ENCODE measurements at places on chromosomes 2 and 18.

DNA sequence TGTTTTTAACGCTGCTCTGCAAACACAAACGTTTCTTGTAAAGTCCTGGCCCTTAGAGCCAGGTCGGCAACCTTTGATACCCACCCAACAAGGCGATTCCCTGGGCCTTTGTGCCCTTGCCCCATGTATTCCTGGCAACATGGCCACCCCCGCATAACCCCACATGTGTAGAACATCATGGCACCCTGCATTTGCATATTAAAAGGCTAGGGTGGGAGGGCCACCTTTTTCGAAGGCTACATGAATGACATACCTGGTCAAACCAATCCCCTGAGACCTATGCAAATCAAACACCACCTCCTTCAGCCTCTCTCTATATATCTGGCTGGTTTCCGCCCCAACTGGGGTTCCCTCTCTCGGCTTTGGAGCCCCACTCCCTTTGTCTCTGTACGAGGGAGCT, 105.2 kb downstream of the MYO5B start:
- no peak for DNase-seq

- DNase-seq: no peak
Measured at GRCh38 chr2:53220969-53221368, 546.6 kb upstream of the CHAC2 start.

DNA sequence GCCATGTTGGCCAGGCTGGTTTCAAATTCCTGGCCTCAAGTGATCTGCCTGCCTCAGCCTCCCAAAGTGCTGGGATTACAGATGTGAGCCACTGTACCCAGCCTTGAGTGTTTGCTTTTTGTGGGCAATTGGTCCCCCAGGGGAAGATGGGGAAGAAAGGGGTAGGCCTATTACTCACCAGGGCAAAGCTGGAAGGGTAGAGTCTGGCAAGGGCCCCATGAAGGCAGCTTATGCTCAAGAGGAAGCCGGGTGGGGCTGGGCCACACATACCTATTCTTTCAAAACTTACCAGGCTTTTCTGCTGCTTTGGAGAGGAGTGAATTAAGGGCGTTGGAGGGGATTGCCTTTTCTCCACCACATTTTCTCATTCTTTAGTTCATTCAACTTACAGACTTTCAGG, 24.5 kb upstream of the CD28 start:
- no peak for DNase-seq

- no peak for DNase-seq
Measured at GRCh38 chr2:128379021-128380015, 60.6 kb upstream of the HS6ST1 start.

DNA sequence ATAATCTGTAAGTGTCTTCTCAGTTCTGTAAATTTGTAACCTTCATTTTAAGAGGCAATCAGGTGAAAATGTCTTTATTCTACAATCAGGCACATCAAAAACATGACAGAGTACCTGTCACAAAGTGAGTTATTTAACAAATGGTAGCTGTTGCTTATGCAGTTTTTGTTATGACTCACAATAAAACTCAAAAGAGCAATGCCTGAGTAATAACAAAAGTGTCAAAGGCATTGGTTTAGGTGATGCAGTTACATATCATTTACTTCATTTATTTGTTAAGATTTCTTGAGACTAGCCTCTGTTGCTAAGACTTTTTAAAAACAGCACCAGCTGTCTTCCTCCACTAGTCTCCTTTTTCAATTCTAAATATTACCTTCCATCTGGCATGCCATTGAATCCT, 177.8 kb downstream of the KIAA1328 start:
- DNase-seq: no peak

GRCh38 chr2:205816268-205816667, 134.0 kb downstream of the NRP2 start:
- no peak for DNase-seq

DNA sequence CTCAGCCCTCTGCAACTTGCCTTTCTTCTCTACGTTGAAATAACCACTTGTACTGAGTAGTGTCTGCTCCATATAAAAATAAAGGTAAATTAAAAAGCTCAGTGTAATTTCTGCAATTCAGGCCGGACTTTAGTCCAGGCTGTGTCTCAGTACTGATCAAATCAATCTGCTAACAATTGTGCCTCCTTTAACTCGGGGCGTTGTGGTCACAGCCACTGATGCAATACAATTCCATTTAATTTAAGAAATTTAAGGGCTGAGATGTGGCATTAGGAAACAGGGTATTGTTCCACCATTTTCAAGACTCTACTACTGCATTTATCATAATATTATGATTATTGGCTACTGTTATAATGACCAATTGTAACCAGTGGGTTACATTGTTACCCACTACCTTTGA, 60.0 kb upstream of the NPAS2 start:
- no peak for DNase-seq

DNA sequence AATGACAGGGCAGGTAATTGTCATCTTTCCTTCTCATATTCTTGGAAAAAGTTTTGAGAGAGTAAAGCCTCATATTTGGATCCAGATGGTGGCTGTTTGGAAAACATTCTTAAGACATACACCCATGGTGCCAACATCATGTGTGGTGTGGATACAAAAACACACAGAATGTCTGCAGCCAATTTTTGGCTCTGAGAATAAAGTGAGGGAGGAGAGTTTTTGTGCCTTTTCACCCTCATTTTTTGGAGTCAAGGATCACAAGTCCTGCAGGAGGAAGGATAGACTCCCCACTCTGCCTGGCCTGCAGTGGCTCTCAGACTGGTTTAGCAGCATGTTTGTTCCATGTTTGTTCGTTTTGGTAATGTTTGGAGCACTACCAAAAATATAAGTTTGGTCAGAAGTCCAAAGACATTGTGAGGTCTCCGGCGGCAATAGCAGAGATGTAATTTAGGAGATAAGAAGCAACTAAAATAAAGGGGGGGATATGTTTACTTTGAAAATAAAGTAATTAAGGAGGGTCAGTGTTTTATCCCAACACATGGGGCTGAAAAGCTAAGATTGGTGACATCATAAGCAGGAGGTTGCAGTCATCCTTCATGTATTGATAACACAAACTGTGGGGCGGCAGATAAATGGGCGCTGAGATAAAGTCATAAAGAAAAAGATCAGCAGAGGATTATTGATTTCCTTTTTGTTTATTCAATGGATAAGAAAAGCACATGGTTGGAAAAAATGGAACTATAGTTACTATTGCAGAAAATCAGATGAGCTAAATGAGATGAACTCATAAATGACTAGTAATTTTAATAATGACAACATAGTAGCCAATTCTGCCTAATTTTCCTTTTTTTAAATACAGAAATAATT, 655 bp downstream of the NOSTRIN start:
- no peak for DNase-seq

DNA sequence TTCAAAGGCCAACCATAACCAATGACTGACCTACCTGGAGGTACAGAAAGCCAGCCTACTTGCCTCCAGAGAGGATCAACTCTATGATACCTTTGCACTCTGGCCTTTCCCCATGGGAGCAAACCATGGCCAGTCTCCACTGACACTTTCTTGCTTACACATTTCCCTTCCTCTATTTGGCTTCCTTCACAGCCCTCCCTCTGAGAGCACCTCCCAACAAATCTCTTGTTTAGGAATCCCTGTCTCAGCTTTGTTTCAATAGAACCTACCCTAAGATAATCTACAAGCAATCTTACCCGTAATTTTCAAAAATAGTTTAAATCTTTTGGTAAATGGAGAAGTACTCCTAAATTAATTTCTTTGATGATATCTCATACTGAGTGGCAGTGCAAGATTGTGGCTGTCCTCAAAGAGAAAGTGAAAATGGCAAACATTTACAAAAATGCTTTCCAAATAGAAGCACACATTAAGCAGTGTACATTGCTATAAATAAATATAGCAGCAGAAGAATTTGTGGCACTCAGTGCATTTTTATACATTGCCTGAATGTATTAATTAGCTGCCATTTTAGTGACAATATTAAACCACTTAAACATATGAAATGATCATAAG, 140.6 kb downstream of the CCDC148 start:
- no peak for DNase-seq

GRCh38 chr2:225766431-225766830, 366.9 kb downstream of the NYAP2 start:
- no peak for DNase-seq

DNA sequence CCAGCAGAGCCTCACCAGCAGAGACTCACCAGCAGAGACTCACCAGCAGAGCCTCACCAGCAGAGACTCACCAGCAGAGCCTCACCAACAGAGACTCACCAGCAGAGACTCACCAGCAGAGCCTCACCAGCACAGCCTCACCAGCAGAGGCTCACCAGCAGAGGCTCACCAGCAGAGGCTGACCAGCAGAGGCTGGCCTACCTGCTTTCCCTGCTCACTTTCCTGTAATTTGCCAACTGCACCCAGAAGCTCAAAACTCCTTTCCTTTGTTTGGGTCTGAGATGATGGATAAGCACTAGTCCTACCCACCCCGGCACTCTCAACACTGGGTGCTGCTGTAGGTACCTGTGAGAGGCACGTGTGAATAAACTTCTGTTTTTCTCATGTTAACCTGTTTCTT, 36.4 kb upstream of the PXDN start:
- DNase-seq: no peak

GRCh38 chr18:3074087-3074486, 61.1 kb upstream of the LPIN2 start:
- no peak for DNase-seq

DNA sequence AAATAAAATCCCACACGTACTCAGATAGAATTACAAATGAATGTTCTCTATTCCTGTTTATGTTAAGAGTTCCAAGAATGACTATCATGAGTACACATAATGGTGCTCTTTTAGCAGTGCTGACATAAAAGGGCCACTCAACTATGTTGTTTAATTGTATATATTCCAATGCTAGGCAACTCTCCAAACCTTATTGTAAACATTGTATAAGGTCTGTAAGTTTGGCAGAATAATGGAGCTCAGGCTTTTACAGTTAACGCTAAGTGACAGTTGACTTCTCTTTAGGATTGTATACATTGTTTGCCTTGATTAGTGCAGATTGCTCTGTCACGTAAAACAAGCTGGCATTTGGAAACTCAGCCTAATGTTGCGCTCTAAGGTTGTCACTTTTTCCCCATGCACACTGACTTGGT, 20.8 kb downstream of the RBMS1 start:
- DNase-seq: no peak

- DNase-seq: no peak
Measured at GRCh38 chr2:9668687-9669345, 38.0 kb upstream of the YWHAQ start.

All from effector memory CD4-positive, alpha-beta T cell (primary cell).